Activated CD4-positive, alpha-beta T cell treated with anti-CD3 and anti-CD28 coated beads, Interleukin-2, amount 10 ng/mL, durations not matched to agents 7 days and 5 days (primary cell): ENCODE measurements at places on chromosomes 16 and 17.
A peak's percentile ranks its signal among the peaks of the same experiment; 100 is the strongest.

GRCh38 chr17:66509926-66510325, 207.5 kb downstream of the PRKCA start:
- H3K4me3 ChIP-seq: peak overlapping the region; percentile 18
- DNase-seq: no peak
- no peaks in the 10 kb centered on the region for H3K27me3 ChIP-seq
- H3K27ac ChIP-seq: peak overlapping the region; percentile 88
- peaks cover 73% of the 10 kb centered on the region for H3K4me1 ChIP-seq
- peaks cover 30% of the 10 kb centered on the region for H3K36me3 ChIP-seq

- H3K4me3 ChIP-seq: no peak overlapping the region
- H3K4me1 ChIP-seq: peaks cover 10% of the 10 kb centered on the region
- peaks cover 45% of the 10 kb centered on the region for H3K27me3 ChIP-seq
- no peak for DNase-seq
Measured at GRCh38 chr17:43750153-43750552, 8.4 kb downstream of the SOST start.

- H3K4me1 ChIP-seq: no peaks in the 10 kb centered on the region
- H3K27ac ChIP-seq: no peak overlapping the region
- H3K27me3 ChIP-seq: no peaks in the 10 kb centered on the region
- no peak overlapping the region for H3K4me3 ChIP-seq
- DNase-seq: no peak
- no peaks in the 10 kb centered on the region for H3K36me3 ChIP-seq
Measured at GRCh38 chr16:55622272-55622671, 33.5 kb upstream of the SLC6A2 start.

DNA sequence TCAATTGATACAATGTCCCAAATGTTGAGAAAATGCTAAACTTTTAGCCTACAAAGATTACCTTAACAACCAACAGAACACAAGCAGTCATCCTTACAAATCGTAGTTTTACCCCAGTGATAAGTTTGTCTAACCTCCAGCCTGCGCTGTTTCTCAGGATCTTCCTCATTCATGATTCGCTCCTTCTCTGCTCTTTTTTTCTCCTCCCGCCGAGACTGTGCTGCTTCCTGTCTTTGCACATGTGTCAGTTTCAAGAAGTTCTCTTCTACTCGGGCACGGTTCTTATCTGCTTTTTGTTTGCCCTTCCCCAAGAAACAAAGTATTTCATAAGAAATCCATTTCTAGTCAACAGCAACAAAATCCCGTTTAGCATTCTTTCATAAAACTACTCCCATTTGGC, 10.2 kb upstream of the STRADA start:
- H3K4me1 ChIP-seq: peaks cover 25% of the 10 kb centered on the region
- peak overlapping the region; percentile 81 for H3K27ac ChIP-seq
- peaks cover 51% of the 10 kb centered on the region for H3K36me3 ChIP-seq
- H3K27me3 ChIP-seq: no peaks in the 10 kb centered on the region

GRCh38 chr16:17325476-17326143, 145.2 kb downstream of the XYLT1 start:
- peaks cover 9% of the 10 kb centered on the region for H3K36me3 ChIP-seq
- peaks cover 21% of the 10 kb centered on the region for H3K4me1 ChIP-seq
- no peaks in the 10 kb centered on the region for H3K27me3 ChIP-seq
- no peak overlapping the region for H3K4me3 ChIP-seq
- DNase-seq: no peak
